ENCODE measurements at places on chromosomes 13 and 19.

- no peak for DNase-seq
Measured at GRCh38 chr19:988081-988480, 3.9 kb downstream of the WDR18 start.

- DNase-seq, result no peak
Measured at GRCh38 chr13:23753458-23753857, 135.7 kb downstream of the MIPEP start.

DNA sequence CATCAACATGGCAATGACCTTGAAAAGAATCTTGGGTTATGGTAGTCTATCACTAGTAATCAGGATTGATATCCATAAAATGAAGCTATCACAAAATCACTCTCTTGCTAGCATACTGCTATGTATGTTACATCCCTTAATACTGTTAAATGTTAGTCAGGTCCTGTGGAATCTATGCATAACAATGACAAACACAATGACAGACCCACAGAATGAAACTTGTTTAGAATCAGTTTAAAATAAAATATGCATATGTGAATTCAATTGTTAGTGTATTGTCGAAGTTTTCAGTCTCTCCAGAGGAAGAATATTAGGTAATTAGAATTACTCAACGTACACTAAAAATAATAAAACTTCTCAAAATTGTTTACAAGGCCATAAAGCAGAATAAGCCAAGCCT lies 137.6 kb downstream of the DACH1 start:
- no peak for DNase-seq

DNA sequence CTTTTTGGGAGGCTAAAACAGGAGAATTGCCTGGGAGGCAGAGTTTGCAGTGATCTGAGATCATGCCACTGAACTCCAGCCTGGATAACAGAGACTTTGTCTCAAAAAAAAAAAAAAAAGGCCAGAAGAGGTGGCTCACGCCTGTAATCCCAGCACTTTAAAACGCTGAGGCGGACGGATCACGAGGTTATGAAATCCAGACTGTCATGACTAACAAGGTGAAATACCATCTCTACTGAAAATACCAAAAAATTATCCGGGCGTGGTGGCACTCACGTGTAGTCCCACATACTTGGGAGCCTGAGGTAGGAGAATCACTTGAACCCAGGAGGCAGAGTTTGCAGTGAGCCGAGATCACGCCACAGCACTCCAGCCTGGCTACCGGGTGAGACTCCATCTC lies 39.9 kb downstream of the ZNF611 start:
- DNase-seq, result no peak

DNA sequence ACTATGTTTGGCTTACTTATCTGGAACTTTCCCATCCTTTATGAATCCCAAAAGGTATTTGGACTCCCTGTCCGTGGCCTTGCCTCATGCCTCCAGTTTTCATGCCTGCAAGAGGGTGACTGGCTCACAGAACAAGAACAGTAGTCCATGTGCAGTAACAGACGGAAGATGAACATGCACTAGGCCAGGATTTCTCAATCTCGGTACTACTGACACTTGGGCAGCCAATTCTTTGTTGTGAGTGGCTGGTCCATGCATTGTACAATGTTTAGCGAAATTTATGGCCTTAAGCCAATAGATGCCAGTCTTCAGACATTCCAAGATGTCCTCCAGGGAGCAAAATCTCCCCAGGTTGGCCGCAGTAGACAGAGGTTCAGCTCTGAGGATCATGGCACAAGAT lies 61.9 kb downstream of the DOCK9 start:
- no peak for DNase-seq

DNA sequence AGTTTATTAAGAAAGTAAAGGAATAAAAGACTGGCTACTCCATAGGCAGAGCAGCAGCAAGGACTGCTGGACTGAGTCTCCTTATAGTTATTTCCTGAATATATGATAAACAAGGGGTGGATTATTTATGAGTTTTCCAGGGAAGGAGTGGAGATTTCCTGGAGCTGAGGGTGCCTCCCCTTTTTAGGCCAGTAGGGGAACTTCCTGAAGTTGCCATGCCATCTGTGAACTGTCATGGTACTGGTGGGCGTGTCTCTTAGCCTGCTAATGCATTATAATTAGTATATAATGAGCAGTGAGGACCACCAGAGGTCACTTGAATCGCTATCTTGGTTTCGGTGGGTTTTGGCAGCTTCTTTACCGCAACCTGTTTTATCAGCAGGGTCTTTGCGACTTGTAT lies 13.5 kb downstream of the ZSCAN5A start:
- DNase-seq, result no peak

GRCh38 chr13:30370146-30370545 lies 52.1 kb upstream of the UBE2L5 start:
- no peak for DNase-seq

DNA sequence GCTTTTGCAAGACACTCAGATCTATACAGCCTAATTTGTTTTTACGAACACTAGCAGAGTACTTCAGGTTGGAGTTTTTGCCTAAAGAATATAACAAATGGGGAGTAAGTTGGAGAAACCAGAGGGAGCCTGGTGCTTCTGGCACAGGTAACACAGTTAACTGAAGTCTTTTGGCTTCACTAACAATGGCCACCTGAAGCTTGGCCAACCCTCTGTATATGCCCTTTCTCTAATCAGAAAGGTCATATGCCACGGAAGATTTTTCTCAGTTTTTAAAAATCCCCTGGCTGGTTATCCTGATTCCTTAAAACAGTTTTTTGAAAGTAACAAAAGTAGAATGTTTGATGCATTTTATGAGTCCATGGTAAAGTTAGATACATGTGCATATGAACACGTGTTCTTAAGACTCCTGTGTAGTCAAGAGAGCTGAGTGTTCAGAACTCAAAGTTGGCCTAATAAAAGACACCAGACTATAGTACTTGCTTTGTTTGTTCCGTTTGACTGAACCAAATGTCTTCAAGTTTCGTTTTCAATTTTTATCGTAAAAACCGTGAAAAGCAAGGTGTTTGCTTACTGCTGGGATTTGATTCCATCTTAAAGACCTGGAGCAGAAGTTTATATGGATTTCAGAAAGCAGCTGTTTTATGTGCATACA lies 137.5 kb downstream of the KCNRG start:
- no peak for DNase-seq

DNA sequence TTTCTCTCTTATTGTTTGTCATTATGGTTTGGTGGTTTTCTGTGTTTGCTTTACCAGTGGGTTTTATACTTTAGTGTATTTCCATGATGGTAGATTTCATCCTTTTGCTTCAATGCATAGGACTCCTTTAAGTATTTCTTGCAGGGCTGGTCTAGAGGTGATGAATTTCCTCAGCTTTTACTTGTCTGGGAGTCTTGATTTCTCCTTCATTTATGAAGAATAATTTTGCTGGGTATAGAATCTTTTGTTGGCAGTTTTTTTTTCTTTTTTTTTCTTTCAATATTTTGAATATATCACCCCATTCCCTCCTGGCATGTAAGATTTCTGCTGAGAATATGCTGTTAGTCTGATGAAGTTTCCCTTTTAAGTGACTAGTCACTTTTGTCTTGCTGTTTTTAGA lies 19.8 kb downstream of the EEF1AKMT1 start:
- no peak for DNase-seq

DNA sequence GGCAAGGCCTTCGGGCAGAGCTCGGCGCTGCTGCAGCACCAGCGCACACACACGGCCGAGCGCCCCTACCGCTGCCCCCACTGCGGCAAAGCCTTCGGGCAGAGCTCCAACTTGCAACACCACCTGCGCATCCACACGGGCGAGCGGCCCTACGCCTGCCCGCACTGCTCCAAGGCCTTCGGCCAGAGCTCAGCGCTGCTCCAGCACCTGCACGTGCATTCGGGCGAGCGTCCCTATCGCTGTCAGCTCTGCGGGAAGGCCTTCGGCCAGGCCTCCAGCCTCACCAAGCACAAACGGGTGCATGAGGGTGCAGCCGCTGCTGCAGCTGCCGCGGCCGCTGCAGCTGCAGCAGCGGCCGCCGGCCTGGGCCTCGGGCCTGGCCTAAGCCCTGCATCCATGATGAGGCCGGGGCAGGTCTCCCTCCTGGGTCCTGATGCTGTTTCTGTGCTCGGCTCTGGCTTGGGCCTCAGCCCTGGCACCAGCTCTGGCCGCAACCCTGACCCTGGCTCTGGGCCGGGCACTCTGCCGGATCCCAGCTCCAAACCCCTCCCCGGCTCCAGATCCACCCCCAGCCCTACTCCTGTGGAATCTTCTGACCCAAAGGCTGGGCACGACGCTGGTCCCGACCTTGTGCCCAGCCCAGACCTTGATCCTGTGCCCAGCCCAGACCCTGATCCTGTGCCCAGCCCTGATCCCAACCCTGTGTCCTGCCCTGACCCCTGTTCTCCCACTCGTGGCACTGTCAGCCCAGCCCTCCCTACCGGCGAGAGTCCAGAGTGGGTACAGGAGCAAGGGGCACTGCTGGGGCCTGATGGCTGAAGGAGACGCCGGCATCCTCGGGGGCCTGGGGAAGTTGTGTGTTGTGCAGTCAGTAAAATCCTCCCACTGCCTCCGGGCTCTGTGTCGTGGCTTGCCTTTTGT lies 2.0 kb upstream of the MCOLN1 start:
- no peak for DNase-seq

GRCh38 chr13:32381539-32381938 lies 46.4 kb downstream of the N4BP2L1 start:
- no peak for DNase-seq

DNA sequence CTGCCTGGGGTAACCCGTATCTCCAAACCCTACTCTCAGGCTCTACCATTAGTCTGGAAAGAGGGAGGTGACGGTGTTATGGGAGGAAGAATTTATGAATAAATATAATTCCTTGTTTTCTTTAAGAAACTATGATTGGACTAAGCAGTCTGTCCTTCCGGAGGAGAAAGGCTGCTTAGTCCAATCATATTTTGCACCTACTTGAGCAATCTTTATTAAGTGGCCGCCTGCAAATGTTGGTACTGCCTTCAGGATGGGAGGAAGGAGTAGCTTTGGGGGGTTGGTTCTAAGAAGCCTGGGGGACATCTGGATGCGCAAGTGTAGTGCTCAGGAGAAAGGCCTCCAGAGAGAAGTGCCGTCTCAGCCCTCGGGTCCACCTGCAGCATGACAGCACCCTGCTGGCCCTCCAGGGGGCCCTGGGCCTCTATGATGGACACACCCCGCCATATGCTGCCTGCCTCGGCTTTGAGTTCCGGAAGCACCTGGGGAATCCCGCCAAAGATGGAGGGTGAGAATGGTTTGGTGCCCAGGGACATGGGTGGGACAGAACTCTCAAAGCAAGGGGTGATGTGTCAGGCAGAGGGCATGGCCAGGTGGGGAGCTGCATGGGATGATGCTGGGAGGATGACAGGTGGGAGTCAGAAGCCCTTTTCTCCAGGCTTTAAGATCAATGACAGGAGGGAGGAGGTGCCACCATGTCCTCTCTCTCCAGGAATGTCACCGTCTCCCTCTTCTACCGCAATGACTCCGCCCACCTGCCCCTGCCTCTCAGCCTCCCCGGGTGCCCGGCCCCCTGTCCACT lies 4.1 kb downstream of the ACP4 start:
- DNase-seq, result no peak

DNA sequence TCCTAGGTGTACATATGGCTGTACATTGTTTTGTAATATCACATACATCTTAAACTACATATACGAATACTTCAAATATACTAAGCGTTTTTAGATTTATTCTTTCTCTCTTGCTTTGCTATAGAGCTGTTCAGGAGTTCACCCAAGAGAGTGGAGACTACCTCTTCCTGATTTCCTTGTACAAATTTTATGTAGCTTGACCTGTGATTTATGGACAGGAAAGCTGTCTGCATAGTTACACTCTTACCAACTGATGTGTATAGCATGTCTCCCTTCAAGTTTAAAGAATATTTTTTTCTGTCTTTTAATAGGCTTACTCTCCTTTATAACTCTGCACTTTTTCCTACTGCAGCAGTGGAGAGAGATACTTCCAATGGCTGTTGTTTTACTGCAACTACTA lies 428.7 kb downstream of the NDFIP2 start:
- no peak for DNase-seq

GRCh38 chr13:29583073-29583785 lies 12.3 kb downstream of the SLC7A1 start:
- no peak for DNase-seq

- no peak for DNase-seq
Measured at GRCh38 chr13:23550163-23550562, 20.0 kb upstream of the TNFRSF19 start.

- no peak for DNase-seq
Measured at GRCh38 chr19:41324231-41324702, 14.3 kb downstream of the CCDC97 start.

GRCh38 chr19:3398114-3398899 lies 31.9 kb downstream of the NFIC start:
- no peak for DNase-seq

DNA sequence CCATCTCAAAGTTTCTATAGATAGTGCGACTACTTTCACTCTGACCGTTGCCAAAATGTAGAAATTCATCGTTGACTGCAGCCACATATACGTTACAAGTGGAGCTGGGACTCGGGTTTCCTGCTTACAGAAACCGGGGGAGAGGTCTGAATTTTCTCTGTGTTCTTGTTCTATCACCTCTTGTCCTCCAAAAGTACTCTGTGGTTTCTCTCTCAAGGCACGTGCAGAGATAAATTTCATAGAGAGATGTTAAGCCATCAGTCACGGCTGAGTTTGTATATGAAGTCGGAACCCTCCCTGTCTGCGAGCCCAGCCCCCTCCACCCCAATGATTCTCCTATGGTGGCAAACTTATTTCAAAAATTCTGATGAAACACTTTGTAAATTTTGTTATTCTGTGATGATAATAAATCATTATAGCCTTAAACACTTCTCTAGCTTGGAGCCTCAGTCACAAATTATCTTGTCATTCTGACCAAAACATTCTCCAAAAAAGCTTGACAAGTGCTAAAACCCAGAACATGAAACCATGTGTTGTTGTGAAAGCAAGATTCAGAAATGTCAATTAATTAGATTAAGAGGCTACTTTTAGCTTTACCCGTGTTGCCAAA lies 87.5 kb downstream of the TSHZ3 start:
- DNase-seq, result no peak

DNA sequence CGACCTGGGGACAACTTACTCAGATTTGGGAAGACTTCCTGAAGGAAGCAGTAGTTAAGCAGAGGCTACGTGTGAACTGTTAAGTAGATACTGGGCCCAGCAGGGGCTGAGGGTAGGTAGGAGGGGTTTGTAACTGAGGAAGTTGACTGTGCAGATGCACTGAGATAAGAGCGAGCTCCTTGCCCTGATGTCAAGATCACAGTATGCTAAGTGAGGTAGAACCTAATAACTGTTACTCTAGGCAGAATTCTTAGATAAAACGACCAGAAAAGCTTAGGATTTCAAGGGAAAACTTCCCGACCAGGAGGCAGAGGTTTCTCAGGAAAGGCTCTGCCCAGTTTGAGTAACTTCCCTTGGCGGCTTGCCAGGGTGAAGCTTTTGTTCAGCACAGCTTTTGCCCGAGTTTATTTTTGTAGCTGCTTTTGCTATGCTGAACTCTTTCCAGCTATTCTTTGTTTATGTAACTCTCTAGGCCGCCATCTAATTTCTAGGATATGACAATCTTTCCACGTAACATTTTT lies 632.1 kb downstream of the DIAPH3 start:
- no peak for DNase-seq

GRCh38 chr13:23447927-23448326 lies 14.4 kb upstream of the SACS start:
- no peak for DNase-seq
